Activated T-helper 1 cell treated with anti-CD3 and anti-CD28 coated beads, Interleukin-2, amount 50 U/mL, for 16 hours (primary cell): ENCODE measurements at places on chromosomes 16 and 17.

DNA sequence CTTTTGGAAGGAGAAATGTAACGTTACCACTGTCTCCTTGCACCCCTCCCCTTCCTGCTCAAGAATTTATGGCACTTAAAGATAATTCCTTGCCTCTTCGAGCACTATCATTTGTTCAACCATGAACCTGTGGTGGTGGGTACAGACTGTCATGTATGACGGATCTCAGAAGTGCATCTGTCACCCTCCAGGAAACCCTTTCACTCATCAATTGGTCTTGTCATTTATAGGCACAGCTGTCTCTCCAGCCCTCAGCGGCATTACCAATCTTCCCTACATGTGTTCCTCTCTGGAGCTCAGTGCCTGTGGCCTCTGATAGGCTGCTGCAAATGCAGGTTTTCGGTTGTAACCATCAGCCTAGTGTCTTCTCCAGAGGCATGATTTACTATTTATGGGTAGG lies 15.0 kb downstream of the CNTNAP4 start:
- no peak for DNase-seq

DNA sequence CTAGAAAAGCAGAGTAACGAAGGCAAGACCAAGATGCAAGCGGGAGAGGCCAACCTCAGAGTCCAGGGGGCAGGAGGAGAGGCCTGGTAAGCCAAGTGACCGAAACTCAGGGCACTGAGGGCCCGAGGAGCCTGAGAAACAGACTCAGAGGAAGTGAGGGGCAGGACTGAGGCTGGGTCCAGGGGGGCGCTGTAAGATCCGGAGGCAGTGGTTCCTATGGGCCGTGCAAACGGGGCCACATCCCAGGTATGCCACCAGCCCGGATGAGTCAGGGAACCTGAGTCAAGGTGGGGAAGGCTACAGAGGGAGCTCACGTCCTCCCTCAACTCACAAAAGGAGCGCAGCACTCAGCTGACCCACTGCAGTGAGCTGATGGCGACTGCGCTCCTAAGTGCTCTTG lies 8.3 kb downstream of the ZDHHC7 start:
- no peak for DNase-seq

- no peak for DNase-seq
These were observed 107.7 kb upstream of the NOL11 start for GRCh38 chr17:67610061-67610460.

DNA sequence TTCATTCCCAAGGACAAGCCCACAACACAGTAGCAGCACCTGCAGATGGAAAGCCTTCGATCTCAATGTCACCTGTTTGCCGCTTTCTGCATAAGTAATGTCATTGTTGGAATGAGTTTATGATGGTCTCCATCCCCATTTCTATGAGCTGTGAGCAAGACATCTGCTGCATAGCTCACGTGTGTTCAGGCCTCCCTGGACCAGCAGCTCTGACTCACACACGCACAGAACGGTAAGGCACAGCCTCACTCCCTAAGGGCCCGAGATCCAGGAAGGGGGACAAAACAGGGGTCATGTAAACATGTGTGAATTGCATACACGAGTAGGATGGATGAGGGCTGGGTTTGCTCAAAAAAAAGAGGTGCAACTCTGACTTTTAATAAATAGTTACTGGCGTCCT lies 223.1 kb downstream of the SOX9 start:
- no peak for DNase-seq

DNA sequence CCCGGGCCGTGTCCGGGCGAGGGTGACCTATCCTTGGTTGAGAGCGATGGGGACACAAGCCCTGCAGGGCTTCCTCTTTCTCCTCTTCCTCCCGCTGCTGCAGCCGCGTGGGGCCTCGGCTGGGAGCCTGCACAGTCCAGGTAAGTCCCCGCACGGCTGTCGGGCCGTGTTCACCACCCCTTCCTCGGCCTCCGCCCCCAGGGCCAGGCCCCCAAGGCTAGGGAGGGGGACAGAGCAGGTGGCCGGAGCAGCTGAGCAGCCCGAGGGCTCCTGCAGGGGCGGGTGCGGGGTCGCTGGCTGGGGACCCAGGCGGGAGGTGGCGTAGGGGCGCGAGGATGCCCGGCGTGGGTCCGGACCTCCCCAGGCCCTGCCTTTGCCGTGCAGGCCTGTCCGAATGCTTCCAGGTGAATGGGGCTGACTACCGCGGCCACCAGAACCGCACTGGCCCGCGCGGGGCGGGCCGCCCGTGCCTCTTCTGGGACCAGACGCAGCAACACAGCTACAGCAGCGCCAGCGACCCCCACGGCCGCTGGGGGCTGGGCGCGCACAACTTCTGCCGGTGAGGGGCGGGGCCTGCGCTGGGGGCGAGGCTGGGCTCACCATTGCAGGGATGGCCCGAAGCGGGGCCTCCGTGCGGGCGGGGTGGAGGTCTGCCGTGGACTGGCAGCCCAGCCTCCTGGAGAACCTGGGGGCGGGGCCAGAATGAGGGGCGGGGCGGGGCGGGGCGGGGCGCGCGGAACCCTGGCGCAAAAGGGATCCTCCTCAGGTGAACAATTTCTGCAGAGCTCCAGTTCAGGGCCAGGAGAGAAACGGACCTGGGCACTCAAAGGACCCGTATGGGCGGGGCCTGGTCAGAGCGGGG lies 631 bp downstream of the KREMEN2 start:
- DNase-seq, result no peak

DNA sequence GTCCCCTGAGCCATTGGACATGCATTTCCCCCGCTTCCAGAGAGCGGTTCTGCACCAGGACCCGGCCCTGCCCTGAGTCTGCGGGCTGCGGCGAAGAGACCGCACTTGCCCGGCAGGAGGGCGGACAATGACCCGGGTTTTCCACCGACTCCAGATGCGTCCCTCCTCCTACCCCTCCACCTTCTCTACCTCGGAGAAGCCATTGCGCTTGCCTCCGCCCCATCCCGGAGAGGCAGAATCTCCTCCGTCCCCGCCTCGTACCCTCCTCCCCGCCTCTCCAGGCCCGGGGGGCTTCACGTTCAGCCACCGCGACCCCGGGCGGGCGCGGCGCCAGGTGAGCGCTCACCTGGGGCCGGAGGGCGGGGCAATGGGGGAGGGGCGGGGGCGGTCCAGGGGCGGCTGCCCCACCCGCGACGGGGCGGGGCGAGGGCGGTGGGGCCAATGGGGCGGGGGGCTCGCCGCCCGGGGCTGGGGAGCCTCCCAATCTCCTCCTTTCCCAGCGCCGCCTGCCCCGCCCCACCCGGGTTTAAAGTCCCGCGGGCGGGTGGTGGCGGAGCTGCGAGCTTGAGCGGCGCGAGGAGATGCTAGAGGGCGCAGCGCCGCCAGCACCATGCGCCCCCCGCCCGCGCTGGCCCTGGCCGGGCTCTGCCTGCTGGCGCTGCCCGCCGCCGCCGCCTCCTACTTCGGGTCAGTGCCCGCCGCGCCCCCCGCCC lies at the start of gene WNT9B:
TSS of gene WNT9B (plus strand) at position 555 of the 713 bp plus-strand sequence. CDS start at position 611, 56 bp downstream.
- DNase-seq, result no peak

DNA sequence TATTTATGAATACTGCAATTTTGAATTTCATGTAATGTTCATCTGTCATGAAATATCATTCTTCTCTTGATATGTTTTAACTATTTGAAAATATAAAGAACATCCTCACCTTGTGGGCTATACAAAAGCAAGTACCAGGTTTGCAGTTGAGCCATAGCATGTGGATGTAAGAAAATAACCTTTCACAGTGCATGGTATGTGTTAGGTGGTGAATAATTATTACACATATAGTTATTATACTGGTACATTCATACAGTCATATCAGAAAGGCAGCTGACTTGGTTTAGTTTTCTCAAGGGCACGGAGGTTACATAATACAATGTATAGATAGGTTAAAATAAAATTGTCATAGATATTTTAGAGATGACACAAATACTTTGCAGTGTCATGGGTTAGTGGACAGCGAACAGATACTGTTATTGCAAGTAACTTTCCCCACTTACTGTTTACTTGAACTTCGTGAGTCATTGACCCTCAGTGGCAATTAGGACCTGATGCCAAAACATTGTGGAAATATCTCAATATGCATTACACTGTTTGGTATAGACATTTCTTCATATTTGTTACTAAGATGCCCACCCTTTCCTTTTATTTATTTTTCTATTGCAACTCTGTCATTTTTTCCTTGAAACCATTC lies 445.4 kb upstream of the GOT2 start:
- DNase-seq, result no peak

DNA sequence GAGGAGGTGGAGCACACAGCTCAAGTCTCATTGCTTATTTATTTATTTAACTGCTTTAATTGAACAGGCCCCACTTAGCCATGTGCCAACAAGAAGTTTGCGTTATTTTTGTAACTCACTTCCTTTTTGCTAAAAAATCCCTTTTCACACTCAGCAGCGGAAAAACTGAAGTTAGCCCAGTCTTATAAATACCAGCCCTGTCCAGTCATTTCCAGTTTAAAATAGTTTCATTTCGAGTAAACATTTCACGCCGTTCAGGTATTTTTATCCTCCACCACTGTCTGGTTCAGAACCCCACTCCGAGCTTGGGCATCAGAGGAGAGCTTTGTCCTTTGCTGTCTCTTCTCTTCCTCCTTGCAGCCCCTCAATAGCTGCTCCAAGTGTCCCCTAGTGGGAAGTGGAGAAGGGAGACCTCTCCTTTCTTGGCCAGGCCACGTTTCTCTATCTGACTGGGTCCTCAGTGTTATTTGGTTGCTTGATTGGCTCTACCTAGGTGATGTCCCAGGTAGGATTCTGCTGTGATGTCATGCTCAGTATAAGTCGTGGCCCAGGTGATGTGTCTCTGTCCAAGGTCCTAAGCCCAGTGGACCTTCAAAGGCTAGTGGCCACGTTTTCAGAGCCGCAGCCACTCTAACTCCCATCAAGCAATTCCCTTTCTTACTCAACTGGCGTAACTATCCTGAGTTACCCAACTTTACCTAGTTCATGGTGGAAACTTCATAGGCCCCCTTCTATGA lies 53.0 kb upstream of the GAS7 start:
- DNase-seq, result no peak

DNA sequence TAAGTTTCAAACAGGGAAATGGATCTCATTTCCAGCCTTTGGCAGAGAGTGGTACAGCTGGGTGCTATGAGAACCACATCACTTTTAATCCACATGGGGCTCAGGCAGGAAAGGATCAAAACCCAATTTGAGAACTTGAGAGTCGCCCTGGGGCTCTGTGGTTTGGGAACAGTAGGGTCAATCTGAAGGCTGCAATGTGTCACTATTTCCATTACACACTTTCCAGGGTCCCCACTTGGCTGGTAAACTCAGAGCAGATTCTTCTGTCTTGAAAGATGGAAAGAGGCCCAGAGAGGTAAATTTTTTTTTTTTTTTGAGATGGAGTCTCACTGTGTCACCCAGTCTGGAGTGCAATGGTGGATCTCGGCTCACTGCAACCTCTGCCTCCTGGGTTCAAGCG lies 6.7 kb upstream of the HIGD1B start:
- no peak for DNase-seq

DNA sequence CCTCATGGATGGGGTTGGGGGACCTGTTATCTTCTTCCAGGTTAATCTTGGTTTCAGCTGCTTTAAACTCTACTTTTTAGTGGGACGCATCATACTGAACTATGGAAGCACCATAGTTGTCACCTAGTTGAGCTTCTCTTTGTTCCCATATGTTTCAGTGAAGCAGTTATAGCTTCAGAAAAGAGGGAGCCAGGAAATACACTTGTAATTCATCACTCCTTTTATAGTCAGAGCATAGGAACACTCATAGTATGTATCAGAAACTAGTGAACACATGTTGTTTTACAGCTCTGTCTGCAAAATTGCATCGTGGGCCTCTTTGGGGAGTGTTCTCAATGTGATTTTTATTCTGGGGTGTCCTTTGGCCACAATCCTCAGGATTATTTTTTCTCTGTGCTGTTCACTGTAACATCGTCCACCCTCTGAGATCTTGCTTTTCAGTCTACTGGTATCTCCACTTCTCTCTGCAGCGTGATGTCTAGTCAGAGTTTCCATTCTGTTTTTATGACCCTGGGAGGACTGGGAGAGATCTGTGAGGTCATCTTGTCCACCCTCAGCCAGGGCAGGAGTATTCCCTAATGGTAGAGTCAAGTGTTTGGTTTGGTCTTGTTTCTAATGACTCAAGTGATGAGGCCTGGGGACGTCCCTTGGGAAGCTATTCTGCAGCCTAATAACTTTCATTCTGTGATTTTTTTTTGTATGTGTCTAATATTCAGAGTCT lies 585.4 kb downstream of the WWOX start:
- no peak for DNase-seq

DNA sequence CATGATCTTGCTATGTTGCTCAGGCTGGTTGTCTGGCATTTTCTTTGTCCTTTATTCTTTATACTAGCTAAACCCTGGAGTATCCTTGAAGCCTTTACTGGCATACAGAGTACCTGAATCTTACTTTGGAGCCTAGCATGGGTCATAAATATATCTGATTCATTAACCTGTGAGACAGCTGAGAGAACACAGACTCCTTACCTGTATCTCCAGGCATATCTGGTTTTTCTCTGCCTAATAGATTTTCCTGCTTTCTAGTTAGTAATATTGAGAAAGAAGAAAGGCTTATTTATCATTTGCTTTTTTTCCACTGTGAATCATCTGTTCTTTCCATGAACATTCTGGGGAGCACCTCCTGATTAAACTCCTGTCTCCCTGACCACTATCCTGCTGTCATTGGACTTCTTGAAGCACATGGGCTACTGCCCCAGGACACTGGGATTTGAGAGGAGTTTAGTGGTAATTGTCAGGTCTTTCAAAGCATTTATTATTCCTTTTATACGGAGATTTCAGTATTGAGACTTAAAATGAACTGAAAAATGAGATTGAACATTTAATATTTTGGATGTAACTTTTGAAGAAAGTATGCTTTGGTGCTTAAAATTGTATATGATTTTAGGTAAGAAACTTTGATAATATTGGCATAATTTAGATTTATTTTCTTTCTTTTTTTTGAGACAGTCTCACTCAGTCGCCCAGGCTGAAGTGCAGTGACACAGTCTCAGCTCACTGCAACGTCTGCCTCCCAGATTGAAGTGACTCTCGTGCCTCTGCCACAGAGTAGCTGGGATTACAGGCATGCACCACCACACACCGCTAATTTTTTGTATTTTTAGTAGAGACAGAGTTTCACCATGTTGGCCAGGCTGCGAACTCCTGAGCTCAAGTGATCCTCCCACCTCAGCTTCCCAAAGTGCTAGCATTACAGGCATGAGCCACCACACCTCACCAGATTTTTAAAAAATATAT lies 8.6 kb downstream of the PDP2 start:
- DNase-seq, result no peak

DNA sequence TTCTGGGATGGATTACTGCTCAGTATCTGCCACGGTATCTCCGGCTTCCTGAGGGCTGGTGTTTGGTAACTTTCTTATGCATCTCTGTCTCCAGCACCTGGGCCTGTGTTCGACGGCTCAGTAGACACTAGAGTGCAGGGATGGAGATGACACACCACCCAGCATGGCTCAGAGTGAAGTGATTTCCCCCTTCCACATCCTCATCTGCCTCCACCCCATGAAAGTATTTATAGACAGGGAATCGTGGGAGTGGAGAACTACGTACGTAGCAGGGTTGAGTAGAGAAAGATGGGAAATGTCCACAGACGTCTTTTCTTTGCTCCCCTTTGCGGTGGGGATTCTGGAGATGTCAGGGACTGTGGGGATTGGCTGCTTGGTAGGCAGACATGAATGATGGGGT lies 11.8 kb upstream of the SLC25A19 start:
- DNase-seq, result no peak
